ENCODE measurements at places on chromosomes 13 and 19. TPM values are rescaled to one million over a fixed set of nuclear protein-coding genes. Genes with fewer than 3 reads are reported as not detected.

GRCh38 chr13:102402290-102402689, 442 bp upstream of the FGF14 start:
- H3K4me1 ChIP-seq = no peaks in the 10 kb centered on the region
- H3K27me3 ChIP-seq = no peaks in the 10 kb centered on the region
- peak overlapping the region; percentile 41 for H3K4me3 ChIP-seq
- no peak overlapping the region for H3K27ac ChIP-seq
- DNase-seq = peak; percentile 33

- no peaks in the 10 kb centered on the region for H3K4me1 ChIP-seq
- DNase-seq = no peak
- H3K27me3 ChIP-seq = no peaks in the 10 kb centered on the region
- H3K27ac ChIP-seq = no peak overlapping the region
Observed at GRCh38 chr19:41288673-41289530, 21.1 kb upstream of the CCDC97 start.

The PLPP2 gene
- 55.3 TPM for total RNA-seq

DNA sequence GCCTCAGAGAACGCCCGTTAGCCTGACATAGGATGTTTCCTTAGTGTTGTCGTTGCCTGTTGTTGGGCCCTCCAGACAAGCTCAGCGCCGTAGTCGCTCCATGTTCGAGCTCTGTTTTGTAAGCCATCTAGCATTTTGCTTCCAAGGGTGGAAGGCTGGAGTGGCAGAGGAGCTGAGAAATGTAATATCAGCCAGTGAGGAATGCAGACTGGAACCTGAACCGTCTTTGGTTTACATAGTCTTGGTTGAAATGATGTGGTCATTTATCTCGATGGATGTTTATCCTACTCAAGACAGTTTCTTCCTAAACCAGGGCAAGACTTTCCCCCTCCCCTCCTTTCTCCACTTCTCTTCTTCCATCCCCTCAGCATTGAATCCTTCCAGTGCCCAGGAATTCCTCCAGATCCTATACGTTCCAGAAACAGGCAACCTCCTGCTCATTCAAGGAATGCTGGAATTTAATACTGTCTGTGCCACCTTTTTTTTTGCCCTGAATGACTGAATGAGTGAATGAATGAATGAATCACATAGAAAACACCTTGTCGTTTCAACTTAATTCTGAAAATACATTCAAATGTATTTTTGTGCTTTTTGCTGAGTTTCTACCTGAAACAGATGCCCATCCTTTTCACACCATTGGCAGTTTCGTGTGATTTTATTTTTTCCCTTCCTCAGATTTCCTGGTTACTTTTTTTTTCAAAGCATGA, 109.5 kb upstream of the MBNL2 start:
- H3K27me3 ChIP-seq = no peaks in the 10 kb centered on the region
- no peak for DNase-seq
- H3K4me3 ChIP-seq = no peak overlapping the region
- no peaks in the 10 kb centered on the region for H3K36me3 ChIP-seq
- peaks cover 11% of the 10 kb centered on the region for H3K4me1 ChIP-seq

The RNF113B gene
- not detected for total RNA-seq
